ENCODE measurements at places on chromosomes 16 and 17.
A peak's percentile ranks its signal among the peaks of the same experiment; 100 is the strongest.

GRCh38 chr17:43983515-43984411, 20.7 kb upstream of the NAGS start:
- DNase-seq: no peak

- DNase-seq: no peak
These were observed 68.1 kb downstream of the SEC14L1 start for GRCh38 chr17:77208856-77209255.

DNA sequence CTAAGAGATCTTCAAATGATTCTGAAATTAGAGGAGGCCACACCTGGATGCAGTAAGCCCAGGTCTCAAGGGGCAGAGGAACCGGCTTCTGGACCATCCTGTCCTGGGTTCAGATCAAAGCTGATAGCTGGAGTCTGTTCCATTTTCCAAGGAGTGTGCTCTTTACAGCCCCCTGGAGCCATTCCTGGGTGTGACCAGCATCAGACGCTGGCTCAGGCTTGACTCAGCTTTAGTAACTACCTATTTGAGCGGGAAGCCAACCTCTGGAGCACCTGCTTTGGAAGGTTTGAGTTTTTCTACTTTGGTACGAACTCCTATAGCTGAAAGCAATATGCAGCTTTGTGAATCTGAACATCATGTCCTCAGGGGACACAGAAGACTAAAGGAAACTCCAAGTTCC, 12.9 kb upstream of the BBS2 start:
- no peak for DNase-seq

DNA sequence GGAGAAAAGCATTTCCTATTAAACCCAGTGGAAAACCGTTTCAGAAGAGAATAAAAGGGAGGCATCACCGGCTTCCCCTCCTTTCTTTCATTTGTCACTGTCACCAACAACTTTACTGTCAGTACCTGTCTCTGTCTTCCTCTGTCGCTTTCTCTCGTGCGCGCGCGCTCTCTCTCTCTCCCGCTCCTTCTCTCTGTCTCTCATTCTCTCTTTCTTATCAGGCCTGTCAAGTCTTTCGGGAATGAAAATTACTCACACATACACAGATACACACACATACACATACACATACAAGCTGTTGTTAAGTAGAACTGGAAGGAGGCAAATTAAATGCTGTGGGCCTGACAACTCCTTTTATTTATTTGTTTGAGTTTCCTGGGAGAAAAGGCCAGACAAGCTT, 17.6 kb downstream of the MYOCD start:
- no peak for DNase-seq

DNA sequence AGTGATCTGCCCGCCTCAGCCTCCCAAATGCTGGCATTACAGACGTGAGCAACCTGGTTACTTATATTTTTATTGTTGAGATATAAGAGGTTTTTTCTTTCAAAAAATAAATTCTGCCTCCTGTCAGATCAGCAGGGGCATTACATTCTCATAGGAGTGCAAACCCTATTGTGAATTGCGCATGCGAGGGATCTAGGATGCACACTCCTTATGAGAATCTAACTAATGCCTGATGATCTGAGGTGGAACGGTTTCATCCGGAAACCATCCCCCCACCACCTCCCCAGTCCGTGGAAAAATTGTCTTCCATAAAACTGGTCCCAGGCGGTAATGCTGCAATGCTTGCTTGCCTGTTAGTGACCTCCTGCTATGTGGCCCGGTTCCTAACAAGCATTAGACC, 7.5 kb upstream of the CNEP1R1 start:
- DNase-seq: no peak

GRCh38 chr17:78781104-78781892, 775 bp downstream of the CYTH1 start:
- DNase-seq: no peak

DNA sequence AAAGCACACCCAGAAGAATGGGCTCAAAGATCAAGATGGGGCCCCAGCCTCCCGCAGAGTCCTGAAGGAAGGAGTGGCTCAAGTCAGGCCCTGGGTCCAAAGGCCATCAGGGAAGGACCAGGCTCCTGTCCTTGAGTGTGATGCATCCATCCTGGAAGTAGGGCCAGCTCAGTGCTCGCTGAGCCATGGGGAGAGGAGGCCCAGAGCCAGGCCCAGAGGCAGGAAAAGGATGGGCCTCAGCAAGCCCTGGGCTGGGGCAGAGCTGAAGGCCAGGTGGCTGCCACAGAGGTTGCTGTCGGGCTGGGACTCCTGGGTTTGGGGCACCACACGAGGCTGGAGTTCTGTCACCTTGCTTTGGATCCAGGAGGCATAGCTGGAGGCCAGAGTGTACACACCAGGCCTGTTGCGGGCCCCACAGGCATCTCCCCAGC, 3.7 kb downstream of the PRSS8 start:
- DNase-seq: no peak

- no peak for DNase-seq
These were observed 43.5 kb upstream of the KLHDC4 start for GRCh38 chr16:87809150-87809902.

GRCh38 chr17:59074494-59074893, 32.2 kb downstream of the TRIM37 start:
- DNase-seq: no peak

DNA sequence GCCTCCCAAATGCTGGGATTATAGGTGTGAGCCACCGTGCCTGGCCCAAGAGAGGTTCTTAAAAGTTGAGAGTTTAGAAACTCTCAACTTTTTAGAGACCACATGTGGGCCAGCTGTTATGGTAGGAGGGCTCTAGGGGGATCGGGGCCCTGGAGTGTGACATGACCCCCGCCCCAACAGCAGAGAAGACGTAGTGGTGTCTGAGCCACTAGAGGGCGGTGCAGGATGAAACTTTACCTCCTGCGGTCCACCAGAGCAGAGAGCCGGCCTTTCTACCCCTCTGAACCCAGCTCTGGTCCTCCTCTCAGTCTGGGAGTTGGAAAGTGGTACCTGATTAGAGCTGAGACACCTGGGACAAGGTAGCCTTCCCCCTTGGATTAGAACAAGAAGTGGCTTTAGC, 7.4 kb downstream of the CDK5RAP3 start:
- DNase-seq: no peak

DNA sequence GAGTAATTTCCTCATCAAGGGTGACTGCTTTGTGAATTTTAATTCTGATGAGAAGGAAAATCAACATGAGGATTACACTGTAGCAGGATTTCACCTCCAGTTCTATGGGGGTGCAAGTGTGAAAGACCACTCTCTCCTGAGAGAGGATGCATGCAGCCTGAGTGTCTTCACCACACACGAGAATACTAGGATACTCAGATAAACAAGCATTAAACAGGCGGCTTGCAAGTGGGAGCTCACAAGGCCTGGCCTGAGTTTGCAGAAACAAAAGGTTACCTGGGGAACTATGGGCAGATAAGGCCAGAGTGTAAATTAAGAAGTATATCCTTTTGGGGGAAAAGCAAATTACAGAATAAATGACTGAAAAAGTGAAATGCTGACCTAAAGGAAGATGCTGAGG, 46.6 kb downstream of the MYH10 start:
- no peak for DNase-seq

GRCh38 chr16:70800781-70801480, at the start of gene VAC14:
TSS of gene VAC14 (minus strand) at chr16:70801158. CDS start at chr16:70800900, 258 bp downstream.
- peak; percentile 67 for DNase-seq

DNA sequence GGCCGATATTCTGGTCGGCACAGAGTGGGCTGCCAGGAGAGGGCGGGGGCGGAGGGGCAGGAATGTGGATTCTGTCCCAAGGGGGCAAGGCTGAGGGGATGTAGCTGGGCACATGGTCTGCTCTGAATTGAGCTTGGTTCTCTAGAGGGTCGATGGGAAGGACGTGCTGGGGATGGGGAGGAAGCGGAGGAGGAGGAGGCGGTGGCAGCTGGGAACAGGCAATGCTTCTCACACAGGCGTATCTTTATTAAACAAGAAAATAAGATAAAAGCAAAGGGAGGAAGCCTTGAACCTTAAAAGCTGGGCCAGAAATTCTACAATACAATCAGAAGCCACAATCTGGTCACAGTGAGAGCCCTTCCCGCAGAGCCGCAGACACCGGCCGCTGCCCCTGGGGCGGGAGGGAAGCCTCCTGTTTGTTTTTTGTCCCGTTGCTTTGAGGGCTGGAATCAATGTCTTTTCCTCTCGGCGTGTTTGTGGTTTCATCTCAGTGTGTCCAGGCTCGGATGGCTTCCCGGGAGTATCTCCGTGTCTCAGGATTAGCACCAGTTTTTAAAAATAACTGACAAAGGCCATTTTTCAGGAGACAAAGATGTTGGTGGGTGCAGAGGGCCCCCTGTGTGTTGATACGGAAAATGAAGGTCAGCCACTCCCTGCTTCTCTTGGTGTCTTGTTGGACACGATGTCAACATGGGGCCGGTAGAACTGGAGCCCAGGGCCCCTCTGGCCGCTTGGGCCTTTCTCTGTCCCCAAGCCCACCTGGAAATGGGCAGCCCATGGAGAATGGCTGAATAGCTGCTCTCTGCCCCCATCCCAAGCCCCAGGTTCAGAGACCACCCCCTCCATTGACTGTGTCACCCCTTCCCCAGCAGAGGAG, 12.3 kb upstream of the SLC7A5 start:
- no peak for DNase-seq

DNA sequence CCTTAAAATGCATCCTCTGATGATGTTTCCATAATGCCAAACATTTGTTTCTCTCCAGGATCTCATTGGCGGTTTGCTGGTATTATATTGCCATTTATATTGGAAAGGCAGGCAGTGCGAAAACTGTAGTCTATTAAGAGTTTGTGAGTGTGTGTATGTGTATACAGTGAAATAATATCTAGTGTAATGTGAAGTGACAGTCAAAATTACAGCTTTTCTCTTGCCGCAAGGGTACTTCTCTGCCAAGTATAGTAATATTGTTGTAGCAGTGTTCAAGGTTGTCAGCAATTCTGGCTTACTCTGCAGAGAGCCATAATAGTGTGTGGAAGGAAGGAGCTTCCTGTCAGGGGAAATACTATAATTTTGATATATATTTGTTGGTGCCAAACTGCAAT, 178.6 kb downstream of the WWOX start:
- no peak for DNase-seq

GRCh38 chr17:56913353-56913866, 439 bp downstream of the TRIM25 start:
- no peak for DNase-seq

DNA sequence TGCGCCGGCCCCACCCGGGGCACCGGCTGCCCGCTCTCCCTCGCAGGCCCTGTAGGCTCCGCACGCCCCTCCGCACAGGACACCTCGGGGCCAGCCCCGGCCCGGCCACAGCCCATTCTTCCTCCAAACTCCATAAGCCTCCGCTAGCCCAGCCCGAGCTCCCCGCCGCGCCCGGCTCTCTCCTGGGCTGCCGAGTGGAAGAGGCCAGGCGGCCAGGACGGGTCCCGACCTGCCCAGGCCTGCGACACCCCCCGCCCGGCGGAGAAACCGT, 397 bp downstream of the NCOR1 start:
- DNase-seq: no peak

- DNase-seq: no peak
These were observed 60.5 kb downstream of the CMIP start for GRCh38 chr16:81505011-81505661.

DNA sequence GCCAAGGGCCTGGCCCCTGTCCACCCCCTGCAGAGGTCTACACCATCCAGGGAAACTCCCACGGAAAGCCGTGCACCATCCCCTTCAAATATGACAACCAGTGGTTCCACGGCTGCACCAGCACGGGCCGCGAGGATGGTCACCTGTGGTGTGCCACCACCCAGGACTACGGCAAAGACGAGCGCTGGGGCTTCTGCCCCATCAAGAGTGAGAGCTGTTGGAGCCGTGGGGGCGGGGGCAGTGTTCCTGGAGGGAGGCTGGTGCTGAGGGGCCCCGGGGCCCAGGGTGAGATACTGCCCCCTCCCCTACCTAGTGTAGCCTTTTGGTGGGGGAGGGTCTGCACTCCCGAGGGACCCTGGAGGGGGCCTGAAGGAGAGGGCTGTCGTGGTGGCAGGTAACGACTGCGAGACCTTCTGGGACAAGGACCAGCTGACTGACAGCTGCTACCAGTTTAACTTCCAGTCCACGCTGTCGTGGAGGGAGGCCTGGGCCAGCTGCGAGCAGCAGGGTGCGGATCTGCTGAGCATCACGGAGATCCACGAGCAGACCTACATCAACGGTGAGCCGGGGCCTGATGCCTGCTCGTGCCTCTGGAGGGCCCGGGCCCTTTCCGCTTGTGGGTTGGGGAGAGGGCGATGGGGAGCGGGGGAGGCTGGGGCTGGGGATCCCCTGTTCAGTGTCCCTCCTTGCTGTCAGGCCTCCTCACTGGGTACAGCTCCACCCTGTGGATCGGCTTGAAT, 38.8 kb downstream of the MRC2 start:
- no peak for DNase-seq

GRCh38 chr17:67067571-67068482, 23.5 kb downstream of the CACNG1 start:
- no peak for DNase-seq

GRCh38 chr17:34173241-34173640, 81.8 kb upstream of the CCL2 start:
- no peak for DNase-seq
